CD4-positive, alpha-beta T cell treated with Interleukin-6 for 4 hours (primary cell): ENCODE measurements at places on chromosomes 12 and 14.

GRCh38 chr12:49330032-49330619 is 6.9 kb downstream of the C1QL4 start:
- DNase-seq, result no peak

DNA sequence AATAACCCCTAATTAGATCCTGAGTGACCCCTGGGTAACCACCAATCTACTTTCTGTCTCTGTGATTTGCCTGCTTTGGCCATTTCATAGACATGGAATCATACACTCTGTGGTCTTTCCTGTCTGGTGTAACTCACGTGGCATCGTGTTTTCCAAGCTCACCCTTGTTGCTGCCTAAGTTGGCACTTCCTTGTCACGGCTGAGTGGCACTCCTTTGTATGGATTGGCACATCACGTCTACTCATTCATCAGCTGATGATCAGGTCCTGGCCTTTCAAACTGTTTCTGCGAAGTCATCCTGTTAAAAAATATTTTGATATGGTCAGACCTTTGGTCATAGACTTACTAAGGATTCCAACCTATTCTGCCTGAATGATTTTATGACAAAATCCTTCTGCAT is 87.7 kb downstream of the GLT1D1 start:
- no peak for DNase-seq

DNA sequence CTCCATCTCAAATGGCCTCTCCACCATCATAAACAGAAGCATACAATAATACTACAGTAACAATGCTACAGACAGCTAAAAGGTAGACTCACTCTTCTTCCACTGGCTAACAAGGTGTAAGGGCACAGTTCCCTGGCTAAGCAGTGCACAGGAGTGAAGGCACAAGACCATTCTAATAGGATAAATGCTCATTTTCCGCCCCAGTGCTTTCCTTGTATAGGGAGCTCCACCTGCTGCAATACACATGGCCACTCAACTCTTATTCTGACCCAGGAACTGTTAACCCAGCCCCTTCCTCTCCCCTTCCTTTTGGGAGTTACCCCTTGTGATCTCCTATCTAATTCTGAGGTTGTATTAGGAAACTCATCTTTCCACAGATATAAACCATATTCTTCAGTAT is 124.6 kb downstream of the KCNK10 start:
- no peak for DNase-seq

GRCh38 chr14:89393222-89393745 is 23.7 kb downstream of the FOXN3 start:
- no peak for DNase-seq

DNA sequence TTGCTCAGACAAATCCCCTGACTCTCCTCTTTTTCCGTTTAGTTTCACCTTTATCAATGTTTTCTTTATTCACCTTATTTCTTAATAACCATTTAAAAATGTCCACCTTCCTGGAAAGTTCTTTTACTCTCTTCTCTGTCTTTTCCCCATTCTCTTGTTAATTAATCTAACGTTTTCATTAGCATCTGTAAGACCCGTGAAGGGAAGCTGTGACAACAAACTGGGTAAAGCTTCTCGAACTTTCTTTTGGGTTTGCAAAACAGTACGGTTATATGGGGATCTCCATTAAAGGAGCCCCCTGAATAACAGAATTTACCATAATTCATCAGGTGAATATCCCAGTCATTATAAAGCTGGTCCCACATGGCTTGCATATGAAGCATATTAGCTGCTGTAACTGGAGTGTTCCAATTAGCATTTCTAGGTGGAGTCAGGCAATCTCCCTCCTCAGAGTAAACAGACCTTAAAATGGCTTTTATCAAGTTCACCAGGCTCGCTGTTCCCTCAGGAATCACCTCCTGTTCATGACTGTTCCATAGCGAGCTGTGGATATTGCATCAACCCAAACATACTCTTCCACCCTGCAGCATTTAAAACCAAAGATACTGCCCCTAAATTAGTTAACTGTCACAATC is 42.4 kb downstream of the TMEM30B start:
- no peak for DNase-seq

GRCh38 chr12:103705098-103705497 is 118.0 kb downstream of the STAB2 start:
- no peak for DNase-seq

GRCh38 chr12:58914457-58914856 is 5.8 kb downstream of the LRIG3 start:
- DNase-seq, result no peak
